ENCODE measurements at places on chromosomes 4 and X.

- DNase-seq = no peak
Observed at GRCh38 chr4:7812231-7812857, 127.3 kb downstream of the AFAP1 start.

DNA sequence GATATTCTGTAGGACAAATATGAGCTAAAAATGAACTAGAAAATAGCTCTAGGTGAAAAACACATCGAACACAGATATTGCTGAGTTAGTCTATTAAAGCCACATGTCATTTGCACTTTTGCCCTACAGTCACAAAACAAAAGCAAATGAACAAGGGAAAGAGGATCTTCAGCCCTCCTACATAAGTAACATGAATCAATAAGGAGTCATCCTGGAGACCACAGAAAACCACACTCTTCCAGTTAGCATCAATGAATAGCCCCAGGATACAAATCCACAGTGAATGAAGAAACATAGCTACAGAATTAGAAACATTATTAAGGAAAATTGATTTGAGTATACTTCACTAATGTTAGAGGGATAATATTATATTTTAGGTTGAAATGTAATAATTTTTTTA, 311.4 kb downstream of the MAPK10 start:
- DNase-seq = no peak

GRCh38 chr4:100022792-100023222, 72.7 kb upstream of the H2AZ1 start:
- DNase-seq = no peak

GRCh38 chr4:101155368-101155767, 192.0 kb downstream of the PPP3CA start:
- DNase-seq = no peak

DNA sequence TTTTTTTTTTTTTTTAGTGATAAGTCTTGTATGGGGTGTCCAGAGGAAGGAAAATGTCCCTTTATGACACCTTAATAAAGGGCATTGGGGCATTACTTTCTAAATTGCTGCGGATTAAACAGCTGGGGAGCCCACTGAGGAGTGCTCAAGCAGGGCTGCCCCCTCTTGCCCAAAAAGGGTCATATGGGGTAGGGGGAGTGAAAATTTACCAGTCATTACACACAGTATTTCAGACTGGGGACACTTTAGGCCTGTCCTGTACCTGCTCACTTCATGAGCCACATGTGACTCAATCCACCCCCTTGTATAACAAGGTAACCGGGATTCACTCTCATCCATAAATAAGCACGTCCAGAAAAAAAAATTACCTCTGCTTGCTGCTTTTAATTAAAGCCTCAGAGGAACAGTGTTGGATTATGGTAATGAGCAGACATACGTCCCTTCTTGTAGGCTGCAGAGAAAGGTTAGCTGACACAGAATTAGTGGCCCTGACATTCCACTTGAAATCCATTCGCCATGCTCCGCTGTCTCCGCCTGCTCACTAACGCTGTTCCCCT, 1.8 kb downstream of the PRDM8 start:
- DNase-seq = no peak

DNA sequence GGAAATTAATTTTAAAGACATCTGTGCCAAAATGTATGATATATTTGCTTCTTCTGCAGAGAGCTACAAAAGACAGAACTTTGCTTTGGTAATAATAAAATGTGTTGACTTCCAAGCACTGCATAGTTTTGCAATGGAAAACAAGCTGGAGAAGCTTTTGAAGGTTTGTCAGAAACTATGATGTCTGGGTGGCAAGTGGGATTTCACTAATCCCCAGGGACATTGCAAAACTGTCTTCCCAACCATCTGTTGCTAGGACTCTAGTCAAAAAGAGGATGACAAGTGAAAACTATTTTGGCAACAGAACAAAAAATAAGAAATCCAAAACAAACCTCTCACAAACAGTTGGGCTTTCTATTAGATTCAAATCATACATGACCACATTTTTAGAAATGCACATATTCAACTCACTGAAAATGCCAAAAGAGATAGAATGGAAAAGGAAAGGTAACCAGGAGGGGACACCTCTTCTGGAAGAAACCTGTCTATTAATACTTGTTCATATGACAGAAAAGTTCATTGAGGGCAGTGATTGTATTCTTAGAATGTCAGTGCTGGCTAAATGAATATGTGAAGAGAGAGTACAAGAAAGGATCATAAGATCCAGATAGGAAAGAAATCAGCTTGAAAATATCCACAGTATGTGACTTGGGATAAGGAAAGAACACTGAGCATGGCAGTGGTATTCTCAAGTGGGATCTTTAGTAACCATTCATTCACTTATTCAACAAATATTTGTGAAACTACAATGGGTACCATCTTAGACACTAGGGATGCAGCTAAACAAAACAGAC, 228.0 kb downstream of the RASL11B start:
- DNase-seq = no peak

DNA sequence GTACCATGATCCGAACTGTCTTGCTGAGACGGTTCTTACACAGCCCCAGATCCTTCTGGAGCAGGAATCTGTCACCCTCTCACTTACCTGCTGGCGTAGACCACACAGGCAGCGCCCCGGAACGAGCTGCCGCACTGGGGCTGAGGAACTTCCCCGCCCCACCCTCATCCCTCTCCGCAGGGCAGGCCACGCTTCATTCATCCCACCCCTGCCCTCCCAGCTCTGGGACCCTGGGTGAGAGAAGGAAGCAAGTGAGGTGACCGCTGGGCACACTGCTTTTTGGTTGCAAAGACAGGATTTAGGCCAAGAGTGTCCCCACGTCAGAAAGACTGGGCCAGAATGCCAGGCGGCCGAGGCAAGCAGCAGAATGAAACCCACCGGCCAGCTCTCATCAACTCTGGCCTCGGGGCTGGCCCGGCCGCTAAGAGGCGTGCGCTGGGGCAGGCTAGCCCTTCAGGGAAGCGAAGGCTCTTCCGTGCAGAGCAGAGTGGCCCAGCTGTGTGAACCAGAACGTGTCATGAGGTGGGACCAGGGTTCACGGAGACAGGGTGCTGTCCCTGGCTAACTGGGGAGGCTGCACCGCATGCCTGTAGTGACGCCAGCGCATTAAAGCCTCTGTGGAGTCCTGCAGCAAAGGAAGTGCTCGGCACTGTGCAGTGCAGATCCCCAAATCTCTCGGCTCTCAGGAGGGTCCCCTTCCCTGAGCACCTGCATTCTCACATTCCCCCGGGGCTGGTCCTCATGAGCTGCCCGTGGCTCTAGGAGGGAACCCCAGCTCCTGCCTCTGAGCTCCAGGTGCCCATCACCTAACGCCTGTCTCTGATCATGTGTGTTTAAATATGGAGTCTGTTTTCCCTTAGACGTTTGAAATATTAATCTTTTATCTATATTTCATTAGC, 6.4 kb downstream of the LRPAP1 start:
- DNase-seq = no peak

DNA sequence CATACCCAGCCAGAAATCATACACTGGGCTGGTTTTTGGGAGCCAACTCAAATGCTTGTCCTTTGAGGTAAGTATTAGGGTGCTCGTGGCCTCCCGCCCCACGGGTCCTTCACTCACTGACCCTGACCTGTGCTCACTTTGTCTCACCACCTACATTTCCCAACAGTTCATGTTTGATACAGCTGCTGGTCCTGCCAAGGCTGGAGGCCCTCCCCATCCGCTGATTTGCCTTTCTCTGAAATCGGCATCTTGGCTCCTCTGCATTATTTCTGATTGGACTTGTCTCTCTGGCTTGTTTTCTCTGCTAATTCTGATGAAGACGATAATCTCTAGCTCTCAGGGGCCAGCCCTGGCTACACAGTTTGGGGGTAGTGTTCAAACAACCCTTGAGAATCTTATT, 70.2 kb downstream of the SORBS2 start:
- DNase-seq = no peak

DNA sequence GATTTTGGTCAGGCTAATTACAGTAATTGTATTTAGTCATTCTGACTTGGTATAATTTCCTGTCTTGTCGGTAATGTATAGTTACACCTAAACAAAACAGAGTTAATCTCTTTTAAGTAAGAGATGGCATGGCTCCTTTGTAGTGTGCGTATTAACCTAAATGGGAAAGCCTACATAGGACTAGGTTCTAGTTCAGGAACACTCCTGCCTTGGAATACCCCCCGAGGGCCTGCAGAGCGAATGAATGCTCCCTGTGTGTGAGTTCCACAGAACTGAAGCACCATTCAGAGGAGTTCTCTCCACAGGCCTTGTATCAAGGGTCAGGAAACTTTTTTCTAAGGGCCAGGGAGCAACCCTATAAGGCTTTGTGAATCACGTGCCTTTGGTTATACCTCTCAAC, 44.9 kb upstream of the STIM2 start:
- DNase-seq = no peak

DNA sequence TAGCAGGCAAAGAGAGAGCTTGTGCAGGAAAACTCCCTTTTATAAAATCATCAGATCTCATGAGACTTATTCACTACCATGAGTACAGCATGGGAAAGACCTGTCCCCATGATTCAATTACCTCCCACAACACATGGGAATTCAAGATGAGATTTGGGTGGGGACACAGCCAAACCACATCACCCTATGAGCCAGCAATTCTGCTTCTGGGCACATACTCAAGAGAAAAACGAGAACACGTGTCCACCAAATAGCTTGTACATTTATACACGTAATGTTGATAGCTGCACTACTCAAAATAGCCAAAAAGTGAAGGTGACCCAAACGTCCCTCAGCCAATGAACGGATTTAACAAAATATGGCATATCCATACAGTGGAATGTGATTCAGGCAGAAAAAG, 94.5 kb upstream of the DHRSX start:
- peak; percentile 69 for DNase-seq

DNA sequence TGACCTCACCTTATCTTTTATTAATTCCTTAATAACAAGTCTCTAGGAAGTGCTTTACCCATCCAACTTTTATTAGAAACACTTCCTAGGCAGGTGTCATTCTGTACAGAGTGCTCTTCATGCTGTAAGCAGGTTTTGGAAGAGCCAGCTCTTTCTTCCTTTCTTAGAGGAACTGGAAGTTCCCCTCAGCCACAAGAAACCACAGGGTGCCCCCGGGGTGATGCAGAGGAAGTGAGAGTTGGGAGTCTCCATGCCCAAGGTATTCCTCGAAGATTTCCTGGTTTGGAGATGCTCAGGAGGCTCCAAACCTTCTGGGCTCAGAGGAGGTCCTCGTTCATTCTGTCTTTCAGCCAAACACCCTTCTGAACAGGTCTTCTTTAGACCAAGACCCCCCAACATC, 83.8 kb downstream of the EGF start:
- no peak for DNase-seq

DNA sequence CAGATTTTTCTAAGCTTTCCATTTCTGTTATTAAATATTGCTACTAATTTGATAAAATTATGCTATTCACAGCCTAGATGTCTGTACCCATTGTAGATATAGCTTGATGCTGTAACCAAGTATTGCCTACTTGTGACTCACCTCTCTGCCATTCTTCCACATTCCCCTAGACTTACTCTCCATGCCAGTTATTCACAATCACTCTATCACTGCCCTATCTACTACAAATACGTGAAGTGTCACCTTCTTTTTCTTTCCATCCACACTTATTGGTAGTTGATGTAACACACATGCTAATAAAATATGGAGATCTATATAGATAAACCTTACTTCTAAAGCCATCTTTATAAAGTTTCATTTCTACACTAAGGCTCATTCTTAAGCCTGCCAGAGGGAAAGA, 179.4 kb upstream of the PACRGL start:
- DNase-seq = no peak

- DNase-seq = no peak
Observed at GRCh38 chr4:137768196-137768595, 235.9 kb upstream of the PCDH18 start.

GRCh38 chr4:177271091-177271490, 38.6 kb upstream of the NEIL3 start:
- no peak for DNase-seq

GRCh38 chrX:50815120-50815519, 1.1 kb upstream of the SHROOM4 start:
- no peak for DNase-seq

- no peak for DNase-seq
Observed at GRCh38 chrX:108361316-108361715, 76.9 kb downstream of the COL4A6 start.

GRCh38 chr4:73344106-73344505, 60.0 kb upstream of the ALB start:
- DNase-seq = no peak

GRCh38 chrX:1754077-1754476, 139.2 kb downstream of the ASMT start:
- DNase-seq = no peak

DNA sequence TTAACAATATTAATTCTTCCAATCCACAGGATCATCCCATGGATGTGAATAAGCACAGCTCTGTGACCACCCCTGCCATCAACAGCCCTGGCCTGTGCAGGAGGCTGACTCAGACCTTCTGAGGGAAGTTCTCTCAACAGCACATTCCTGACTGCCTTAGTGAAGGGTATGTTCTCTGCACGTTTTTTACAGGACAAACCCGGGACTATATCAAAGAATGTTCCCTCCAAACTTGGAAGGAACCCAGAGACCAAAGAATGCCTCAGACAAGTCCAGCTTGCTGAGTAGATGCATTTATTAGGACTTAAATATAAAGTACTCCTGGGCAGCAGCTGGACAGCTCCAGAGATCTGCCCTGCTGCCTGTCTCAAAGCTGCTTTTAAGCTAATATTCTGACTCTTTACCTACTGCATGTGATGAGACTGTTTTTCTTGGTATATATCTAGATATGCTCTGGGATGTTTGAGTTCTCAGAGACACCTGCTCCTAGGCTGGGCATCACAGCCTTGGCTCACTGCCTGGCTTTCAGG, 1127.8 kb upstream of the PRKX start:
- DNase-seq = peak; percentile 8

GRCh38 chr4:26061248-26061986, 147.4 kb downstream of the SMIM20 start:
- DNase-seq = peak; percentile 65

DNA sequence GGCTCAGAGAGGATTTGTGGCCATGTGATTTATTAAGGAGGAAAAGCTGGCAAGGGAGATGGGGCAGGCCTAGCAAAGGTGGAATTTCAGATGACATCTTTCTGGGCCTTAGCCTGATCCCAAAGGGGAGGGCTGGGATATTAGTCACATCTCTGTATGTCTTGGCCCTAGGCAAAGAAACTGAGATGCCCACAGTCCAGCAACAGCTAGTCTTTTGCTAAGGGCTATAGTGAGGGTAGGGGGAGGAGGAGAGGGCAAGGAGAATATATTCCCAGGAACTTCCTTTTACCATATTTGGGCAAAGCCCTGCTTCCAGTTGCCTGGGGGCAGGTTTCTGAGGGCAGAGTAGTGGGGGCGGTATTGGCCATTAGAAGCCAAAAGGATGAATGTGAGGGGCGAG, 209.8 kb upstream of the NR3C2 start:
- DNase-seq = no peak
